ENCODE measurements at places on chromosomes 12 and 14.
A peak's percentile ranks its signal among the peaks of the same experiment; 100 is the strongest.

- peak; percentile 86 for DNase-seq
These were observed 76.3 kb downstream of the CACNA1C start for GRCh38 chr12:2129076-2129475.

- no peak for DNase-seq
These were observed 100.5 kb downstream of the LRRC74A start for GRCh38 chr14:76926521-76927251.

GRCh38 chr12:121765573-121765972 is 27.9 kb downstream of the RHOF start:
- peak; percentile 87 for DNase-seq

- no peak for DNase-seq
These were observed 148.9 kb downstream of the PCNX1 start for GRCh38 chr14:71056168-71056567.

Data from HS-5 (cell line).